ENCODE measurements at places on chromosomes 5 and 9.

GRCh38 chr5:132704875-132705274 is 31.1 kb downstream of the IL4 start:
- no peak for DNase-seq

GRCh38 chr5:54146916-54147315 is 163.5 kb downstream of the ARL15 start:
- no peak for DNase-seq

GRCh38 chr5:64165500-64166200 is at the start of gene RNF180:
RNF180 (plus strand) TSS chr5:64165843; CDS start chr5:64200808, 34,965 bp downstream.
- peak; percentile 66 for DNase-seq

DNA sequence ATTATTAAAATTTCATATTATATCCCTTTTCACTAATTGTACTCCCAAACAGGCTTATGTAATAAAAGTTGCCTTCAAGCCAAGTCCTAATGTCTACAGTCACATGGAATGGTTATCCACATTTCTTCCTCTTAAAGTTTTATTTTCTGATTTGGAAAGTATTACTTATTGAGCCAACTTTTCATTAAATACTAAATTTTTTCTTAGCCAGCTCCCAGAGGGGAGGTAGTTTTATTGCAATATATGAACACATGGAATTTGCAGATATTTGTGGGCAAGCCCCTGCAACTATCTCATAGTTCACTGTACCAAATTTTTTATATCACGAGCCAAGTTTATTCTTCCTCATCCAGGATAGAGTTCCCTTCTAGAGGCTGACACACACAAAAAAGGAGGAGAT is 332.8 kb upstream of the PTGER4 start:
- no peak for DNase-seq

- DNase-seq = peak; percentile 83
These were observed 121.3 kb downstream of the LHFPL2 start for GRCh38 chr5:78527054-78527859.

DNA sequence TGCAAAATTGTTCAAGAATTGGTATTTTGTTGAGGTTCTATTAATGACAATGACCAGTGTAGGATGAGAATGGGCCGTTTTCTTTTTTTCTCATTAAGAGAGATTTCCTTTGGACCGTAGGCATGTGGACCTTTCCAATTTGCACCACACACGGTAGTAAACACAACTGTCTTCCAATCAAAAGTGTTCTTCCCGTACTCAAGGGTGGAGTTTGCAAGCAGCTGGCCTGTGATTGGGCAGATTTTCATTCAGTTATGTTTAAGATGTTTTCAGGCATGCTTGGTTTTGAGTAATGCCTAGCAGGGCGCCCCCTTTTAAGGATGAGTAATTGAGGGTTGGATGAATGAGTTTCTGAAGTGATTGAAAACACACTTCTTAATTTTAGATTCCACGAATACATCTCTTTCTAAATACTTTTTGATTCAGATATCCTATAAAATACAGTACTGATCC is 2.5 kb downstream of the KDM3B start:
- DNase-seq = no peak

- no peak for DNase-seq
These were observed 359.1 kb upstream of the ADAMTSL1 start for GRCh38 chr9:18114559-18115475.

DNA sequence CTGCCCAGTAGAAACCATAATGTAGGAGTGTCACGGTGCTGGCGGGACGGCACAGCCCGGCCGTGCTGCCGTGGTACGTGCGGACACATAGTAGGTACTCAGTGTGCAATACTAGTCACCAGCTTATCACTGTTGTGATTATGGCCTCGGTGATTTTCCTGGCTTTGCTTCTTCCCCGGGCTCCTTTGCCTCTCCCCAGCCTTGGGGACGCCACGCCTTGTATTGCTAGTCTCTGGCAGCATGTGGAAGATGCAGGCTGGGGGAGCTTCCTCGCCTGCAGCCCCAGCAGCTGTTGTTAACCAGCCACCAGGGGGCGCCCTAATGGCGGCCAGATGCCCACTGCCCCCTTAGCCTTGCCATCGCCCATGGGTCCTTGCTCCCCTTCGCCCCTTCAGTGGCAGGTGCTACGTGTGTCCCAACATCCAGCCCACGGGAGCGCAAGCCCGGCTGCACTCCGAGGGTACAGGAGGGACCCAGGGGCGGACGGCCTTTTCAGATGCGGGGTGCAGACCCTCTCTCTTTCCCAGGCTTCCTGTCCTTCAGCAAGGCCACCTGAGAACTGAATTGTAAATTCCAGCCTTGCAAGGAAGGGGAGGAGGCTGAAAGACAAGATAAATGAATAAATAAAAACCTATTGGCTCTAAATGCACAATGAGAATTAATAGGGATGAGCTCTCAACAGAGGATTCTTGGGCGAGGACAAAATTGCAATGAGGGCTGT is 8.0 kb downstream of the NTNG2 start:
- DNase-seq = peak; percentile 67

GRCh38 chr5:157345485-157345884 is 79.6 kb downstream of the CYFIP2 start:
- no peak for DNase-seq

- no peak for DNase-seq
These were observed 72.5 kb downstream of the APTX start for GRCh38 chr9:32928912-32929311.

DNA sequence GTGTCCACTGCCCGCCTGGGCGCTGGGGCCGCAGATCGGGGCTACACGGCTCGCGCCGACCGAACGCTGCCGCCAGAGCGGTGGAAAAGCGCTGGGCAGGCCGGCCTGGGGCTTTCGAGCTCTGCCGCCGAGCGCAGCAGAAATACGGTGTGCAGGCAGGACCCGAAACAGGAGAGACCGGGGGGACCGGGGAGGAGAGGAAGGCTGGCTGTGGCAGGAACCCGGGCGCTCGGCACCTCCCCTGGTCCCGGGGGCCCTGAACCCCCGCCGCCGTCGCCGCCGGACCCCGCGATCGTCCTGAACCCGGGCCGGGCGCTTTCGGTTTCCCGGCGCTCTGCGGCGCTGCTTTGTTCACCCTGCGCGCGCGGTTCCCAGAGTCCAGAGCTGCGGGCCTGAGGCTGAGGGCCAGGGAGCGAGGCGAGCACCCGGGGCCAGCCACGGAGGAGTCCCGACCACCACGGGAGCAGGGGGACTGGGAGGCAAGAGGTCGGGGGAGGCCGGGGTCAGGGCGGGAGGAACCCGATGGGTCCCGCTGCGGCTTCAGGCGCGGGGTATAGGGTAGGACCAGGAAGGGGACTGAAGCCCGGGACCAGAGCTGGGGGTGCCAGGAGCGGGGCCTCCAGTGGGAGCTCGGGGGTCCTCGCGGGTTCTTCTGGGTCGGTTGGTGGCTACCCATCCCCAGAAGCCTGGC is 12.0 kb downstream of the IRX2 start:
- DNase-seq = no peak

GRCh38 chr9:127977884-127978647 is 2.7 kb downstream of the EEIG1 start:
- DNase-seq = peak; percentile 71

- DNase-seq = peak; percentile 6
These were observed 29.8 kb downstream of the ADAMTS2 start for GRCh38 chr5:179315356-179315890.

- no peak for DNase-seq
These were observed 87.3 kb downstream of the CFAP90 start for GRCh38 chr5:7763621-7764072.

DNA sequence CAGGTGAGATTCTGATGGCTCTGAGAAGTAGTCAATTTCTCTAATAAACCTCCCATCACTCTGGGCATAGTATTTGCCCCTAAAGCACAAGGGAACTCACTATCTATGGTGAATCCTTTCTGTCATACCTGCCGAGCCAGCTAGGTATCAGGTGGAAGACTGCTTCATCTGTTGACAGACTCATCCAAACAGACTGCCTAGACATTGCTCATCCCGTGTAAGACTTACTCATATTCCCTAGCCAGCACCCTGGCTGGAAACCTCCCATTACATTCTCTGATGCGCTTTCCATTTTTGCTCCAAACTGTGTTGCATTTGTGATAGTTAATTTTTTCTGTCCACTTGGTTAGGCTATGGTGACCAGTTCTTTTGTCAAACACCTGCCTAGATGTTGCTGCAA is 595.9 kb downstream of the DNAH5 start:
- no peak for DNase-seq

DNA sequence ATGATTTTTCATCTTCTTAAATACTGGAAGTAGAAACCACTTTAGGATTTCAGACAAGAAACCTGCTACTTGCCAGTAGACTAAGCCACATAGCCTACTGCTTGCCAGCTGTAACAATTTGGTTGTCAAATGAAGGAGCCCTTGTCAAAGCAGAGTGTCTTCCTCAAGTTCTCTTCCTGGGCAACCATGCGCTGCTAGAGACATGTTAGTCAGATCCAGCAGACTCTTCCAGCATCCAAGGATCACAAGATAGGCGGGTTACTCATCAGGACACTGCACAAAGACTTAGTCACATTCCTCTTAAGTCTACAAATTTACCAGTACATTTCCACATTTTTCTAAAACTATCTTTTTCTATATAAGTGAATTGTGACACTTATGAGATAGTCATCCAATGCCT is 24.4 kb downstream of the SKIC3 start:
- no peak for DNase-seq

DNA sequence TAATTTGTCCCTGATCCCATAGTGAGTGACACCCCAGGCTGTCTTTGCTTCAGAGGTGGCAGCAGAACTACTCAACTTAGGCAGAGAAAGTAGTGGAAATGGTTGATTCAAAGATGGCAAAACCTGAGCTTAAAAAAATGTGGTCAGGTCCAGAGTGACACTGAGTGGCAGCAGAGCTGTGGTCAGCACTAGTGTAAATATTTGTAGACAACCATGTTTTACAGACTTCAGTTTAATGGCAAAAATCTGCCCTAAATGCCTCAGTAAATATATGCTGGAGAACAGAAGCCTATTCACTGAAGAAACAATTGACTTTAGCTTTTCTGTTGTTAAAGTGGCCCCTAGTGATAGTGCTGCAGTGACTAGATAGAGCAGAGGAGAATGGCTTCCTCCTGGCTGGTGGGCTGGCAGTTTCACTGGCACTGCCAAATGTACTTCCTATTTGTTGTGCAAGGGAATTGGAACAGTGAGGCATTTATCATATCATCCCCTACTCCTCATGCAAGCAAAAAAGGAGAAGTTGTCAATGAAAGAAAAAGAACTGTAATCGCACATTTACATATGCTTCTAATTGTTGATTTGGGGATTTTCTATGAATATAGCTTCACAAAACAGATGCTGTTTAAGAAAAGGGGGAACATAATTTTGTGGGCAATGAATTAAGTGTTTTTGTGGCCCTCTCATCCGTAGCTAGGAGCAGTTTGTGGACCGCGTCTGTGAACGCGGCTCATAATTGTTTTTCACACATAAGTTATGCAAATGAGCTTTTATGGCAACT is 12.0 kb downstream of the PBX3 start:
- peak; percentile 44 for DNase-seq

DNA sequence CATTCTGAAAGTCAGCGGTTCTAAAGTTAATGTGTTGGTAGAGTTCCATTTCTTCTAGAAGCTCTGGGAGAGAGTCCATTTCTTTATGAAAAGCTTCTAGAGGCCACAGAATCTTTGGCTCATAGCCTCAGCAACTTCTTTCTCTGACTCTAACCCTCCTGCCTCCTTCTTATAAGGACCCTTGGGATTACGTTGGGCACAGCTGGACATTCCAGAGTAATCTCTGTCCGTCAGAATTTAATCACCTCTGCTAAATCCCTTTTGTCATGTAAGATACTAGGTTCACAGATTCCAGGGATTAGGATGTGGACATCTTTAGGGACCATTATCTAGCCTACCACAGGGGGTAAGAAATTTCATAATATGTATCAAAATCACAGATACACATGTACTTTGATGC is 22.6 kb upstream of the ANKDD1B start:
- no peak for DNase-seq

DNA sequence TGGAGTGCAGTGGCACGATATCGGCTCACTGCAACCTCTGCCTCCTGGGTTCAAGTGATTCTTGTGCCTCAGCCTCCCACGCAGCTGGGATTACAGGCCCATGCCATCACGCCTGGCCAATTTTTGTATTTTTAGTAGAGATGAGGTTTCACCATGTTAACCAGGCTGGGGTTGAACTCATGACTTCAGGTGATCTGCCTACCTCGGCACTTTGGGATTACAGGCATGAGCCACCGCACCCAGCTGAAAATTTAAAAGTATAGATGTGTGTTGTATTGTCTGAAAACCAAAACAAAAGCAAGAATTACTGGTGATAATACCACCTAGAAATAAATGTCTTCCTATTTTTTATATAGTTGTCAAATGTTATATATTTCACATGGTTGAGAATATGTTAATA is 162.0 kb upstream of the DMRT1 start:
- no peak for DNase-seq

DNA sequence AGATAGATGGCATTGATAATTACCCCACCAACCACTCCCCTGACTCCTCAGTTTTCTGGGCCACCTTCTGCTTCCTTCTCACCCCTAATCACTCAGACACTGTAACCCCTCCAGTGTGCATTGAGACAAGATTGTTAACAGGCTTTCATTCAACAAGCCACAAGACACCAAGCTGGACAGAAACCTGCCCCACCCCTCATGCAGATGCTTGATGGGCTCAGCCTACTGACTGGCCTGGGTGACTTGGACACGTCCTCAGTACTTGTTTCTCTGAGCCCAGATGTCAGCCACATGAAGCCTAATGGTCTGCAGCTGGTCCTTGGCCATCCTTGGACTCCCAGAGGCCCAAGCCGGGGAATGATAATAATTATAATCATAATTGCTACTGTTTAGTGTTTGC is 71.4 kb upstream of the SMIM23 start:
- no peak for DNase-seq

GRCh38 chr9:16171911-16172310 is 619.1 kb downstream of the CCDC171 start:
- DNase-seq = no peak

- no peak for DNase-seq
These were observed 402.9 kb downstream of the ZSWIM6 start for GRCh38 chr5:61734966-61735365.

DNA sequence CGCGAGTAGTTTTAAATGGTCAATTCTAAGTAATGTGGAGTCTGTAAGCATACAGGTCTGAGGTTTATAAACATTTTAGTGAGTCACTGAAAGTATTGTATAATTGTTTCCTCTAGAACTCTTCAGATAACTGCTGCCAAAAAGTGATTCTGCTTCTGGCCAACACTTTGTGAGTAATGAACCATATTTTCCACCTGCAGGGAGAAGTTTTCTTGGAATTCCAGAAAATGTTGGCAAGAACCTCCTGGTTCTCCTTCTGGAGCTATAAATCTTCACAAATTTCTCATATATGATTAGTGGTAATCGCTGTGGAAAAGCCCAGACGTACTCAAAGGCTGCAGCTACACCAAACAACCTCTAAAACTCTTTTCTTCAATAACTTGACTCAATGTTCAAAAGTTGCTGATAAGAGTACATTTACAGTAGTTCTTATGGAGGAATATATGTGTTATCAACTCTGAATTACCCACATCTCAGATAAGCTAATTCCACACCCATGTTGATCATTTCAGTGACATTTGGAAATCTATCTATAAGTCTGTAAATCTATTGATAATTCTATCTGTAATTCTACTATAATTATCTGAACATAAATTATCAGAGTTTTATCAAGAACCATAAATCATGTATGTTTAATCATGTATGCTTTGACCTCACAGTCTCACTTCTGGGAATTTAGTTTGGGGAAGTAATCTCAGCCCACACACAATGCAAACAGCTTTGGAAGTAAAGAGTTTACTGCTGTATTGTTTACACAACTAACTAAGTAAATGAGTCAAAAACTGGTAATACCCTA is 74.1 kb downstream of the FNBP1 start:
- DNase-seq = no peak

Measured in body of pancreas (tissue), 4 donors.